ENCODE measurements at places on chromosomes 5 and 9.

GRCh38 chr5:40365342-40366330 lies 314.1 kb upstream of the PTGER4 start:
- DNase-seq = no peak

DNA sequence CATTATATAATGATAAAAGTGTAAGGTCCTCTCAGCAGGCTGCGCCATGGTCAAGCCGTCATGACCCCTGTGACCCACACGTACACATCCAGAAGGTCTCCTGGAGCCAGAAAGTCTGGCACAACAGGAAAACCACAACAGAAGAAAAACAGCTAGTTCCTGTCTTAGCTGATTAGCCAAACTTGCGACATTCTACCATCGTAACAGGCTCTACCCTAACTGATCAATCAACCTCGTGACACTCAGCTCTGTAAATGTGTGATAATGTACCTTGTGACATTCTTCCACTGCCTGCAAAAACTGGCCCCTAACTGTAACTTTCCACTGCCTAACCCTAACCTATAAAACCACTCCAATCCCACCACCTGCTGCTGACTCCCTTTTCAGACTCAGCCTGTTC lies 316.4 kb upstream of the TUSC1 start:
- no peak for DNase-seq

DNA sequence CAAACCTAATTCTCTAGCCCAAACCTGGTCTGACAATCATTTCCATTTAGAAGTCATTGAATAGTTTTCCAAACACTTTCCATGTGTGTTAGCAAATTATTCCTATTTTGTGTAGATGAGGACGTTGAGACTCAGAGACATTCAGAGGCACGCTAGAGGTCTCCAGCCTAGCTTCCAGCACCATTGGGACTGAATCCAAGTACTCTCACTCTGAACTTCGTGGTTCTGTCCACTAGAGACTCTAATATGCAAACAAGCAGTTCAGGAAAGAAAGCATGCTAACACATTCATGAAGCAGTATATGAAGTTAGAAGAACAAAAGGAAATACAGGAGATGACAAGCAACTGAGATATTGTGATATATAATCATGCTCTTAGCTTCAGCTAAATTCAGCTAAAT lies 354.8 kb downstream of the NTRK2 start:
- DNase-seq = no peak

GRCh38 chr5:93724791-93725190 lies 16.6 kb downstream of the POU5F2 start:
- no peak for DNase-seq

GRCh38 chr9:131282688-131283422 lies 6.5 kb upstream of the FAM78A start:
- DNase-seq = peak; percentile 33

GRCh38 chr5:167311340-167311739 lies 980.1 kb upstream of the WWC1 start:
- no peak for DNase-seq

- DNase-seq = peak; percentile 20
These were observed 26.2 kb downstream of the NIPAL4 start for GRCh38 chr5:157486221-157486681.

- no peak for DNase-seq
These were observed 9.7 kb upstream of the C9orf152 start for GRCh38 chr9:110217656-110218099.

All from CD4-positive, alpha-beta T cell treated with Interleukin-6 for 4 hours (primary cell).